MV-4-11 (cell line): ENCODE measurements at places on chromosomes 7 and 10.

DNA sequence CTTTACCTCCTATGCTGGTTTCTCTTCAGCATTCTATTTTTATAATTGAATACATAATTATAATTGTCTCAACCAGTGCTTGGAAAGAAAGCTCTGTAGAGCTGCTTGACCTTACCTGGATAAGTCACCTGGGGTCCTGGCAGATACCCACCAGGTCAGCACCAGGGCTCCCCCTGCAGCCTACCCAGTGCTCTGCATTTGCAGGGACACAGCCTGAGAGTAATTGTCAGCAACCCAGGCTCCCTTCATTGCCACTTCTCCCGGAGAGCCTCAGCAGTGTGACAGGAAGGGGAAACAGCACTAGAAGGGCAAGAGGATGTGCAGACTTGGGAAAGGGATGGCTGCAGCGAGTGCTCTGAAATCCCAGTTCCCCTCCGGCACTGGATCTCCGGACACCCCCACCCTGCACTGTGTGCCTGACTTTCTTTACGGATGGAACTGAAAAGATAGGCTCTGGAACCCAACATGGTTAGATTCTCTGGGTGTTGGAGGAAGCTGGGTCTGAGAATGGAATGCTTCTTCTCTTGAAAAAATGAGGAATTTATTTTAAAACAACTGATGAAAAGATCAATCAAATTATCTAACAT, 11.4 kb upstream of the PAX4 start:
- peak; percentile 28 for DNase-seq

GRCh38 chr7:27767374-27767773, 27.4 kb downstream of the TAX1BP1 start:
- DNase-seq = no peak

DNA sequence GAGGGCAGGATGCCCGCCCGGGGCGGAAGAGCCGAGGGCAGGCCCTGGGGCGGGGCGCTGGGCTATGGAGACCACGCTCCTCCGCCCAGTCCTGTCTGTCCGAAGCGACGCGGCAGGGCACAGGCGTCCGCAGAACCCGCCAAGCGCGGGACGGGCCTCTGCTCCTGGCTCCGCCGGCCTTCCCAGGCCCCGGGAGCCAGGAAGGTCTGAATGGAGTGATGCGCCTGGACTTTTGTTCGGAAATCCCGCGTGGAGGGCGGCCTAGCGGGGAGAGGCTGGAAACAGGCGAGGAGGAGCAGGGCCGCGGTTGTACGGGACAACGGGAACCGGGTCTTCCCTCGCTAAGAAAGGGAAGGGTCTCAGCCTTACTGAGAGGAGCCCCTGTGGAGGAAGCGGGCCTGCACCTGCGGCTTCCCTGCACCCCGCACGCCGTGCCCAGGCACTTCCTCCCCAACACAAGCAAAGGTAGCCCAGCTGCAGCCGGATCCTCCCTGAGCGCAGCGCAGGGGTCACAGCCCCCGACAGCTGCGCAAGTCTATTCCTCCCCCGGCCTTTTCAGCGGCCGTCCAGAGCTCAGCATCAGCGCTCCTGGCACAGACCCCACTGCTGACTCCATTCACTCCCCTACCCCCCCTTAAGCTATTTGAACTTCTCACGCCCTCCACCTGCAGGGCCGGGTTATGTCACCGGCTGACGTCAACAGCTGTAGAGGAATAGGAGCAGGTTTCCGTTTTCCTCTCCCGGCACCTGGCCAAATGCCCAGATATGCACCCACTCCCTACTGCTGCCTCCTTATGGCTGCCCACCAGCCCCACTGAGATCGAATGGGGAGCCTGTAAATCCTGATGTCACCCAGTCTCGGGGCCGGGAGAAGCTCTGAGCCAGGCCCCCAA, 143.2 kb upstream of the RET start:
- no peak for DNase-seq

- DNase-seq = no peak
Observed at GRCh38 chr7:116740231-116740630, 68.2 kb downstream of the MET start.

- DNase-seq = no peak
Observed at GRCh38 chr7:105886776-105887175, 10.4 kb upstream of the ATXN7L1 start.

DNA sequence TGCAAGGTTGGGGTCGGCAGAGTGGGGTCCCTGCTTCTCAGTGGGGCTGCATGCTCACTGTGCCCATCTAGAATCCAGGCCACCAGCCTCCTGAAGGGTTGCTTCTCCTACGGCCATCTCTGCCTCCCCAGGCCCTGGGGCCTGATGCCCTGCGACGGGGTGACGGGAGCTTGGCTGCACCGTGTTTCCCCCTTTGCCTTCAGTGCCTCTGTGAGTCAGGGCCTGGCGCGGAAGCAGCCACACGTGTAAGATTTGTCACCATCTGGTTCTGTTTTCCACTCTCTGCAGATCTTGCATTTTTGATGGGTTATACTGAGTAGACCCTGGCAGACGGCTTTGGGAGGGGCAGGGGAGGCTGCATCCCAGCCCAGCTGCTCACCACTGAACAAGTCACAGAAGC, 7.2 kb downstream of the ADAMTS14 start:
- DNase-seq = peak; percentile 42

- no peak for DNase-seq
Observed at GRCh38 chr10:121608469-121609190, 10.4 kb upstream of the FGFR2 start.

DNA sequence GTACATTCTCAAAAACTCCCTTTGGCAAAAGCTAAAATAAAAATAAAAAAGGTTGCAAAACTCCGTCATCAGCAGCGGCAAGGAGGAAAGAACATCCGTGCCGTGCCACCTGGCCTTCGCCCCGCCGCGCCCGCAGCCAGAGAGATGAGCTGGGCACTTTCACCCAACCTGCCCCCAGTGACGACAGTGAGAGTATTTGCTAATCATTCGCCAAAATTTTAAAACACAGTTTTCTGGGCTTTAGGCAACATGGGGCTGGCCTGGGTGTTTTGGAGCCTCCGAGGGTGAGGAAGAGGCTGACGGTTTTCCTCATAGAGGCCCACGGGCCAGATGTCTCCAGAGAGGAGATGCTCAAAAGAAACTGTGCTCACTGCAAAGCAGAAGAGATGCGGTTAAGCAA, 128.2 kb downstream of the PRKAG2 start:
- DNase-seq = no peak

DNA sequence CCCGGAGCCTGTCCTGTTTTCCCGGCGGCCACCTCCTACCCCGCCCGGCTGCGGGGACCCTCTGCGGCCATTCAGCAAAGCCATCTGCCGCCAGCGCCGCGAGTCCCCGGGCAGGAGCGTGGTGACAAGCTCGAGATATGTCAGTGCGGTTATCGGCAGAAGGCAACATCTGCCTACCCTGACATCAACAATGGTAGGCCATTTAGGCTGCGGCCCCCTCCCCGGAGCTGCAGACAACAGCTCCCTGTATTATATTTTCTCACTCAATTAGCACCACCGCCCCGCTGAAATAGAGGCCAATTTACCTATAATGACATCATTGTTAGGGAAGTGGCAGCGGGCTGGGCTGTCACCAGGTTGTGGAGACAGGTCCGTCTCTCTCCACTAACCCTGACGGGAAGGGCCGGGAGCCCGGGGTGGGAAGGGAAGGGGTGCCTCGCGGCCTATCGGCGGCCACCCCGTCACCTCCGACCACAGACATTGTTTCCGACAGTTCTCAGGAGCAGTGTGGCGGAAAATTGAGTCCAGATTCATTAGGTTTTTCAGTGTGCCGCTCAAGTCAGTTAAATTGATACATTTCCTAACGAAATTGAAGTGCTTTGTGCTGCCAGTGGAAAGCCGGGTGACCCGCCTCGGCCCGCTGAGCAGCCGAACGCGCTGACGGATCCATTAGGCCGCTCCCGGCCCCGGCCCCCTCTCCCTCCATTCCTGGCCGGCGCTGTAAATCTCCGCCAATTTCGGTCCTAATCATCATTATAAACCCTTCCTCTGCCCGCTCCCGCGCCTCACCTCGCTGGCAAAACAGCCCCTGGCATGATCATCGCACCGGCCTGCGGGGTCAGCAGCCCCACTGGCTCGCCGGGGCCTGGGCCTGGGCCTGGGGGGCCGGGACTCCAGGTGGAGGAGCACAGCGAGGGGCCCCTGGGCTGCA, 43.0 kb downstream of the UNCX start:
- DNase-seq = no peak

DNA sequence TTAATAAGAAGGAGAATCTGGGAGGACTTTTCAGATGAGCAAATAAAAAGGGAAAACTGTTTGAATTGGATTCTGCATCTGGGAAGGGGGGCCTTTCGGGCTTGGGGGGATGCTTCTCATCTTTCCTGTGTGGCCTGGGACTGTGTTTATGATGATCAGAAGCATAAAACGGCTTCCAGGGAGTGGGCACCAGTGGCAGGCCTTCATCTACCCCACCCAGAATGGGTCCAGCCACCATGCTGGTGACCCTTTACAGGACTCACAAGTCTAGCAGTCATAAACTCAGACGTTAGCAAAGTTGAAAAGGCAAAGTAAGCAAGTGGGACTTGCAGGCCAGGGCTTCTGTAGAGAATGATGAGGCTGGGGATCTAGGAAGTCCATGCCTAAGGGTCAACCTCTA, 198.3 kb upstream of the ZMIZ1 start:
- DNase-seq = no peak

DNA sequence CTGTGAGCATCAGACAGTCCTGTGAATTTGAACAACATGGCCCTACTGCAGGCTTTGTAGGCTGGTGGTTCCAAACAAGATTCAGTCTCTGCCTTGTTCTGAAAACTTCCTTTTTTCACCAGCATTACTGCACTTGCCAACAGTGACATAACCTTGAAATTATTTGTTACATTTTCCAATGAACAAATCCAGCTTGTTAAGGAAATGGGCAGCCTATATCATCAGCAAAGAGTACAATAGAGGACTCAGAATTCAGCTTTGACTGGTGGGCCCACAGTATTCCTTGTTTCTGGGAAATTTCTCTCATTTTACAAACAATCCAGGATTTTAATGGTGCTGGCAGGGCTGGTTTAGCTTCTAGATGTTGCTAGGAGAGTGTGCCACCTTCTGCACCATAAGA, 703.7 kb upstream of the FZD8 start:
- DNase-seq = no peak

DNA sequence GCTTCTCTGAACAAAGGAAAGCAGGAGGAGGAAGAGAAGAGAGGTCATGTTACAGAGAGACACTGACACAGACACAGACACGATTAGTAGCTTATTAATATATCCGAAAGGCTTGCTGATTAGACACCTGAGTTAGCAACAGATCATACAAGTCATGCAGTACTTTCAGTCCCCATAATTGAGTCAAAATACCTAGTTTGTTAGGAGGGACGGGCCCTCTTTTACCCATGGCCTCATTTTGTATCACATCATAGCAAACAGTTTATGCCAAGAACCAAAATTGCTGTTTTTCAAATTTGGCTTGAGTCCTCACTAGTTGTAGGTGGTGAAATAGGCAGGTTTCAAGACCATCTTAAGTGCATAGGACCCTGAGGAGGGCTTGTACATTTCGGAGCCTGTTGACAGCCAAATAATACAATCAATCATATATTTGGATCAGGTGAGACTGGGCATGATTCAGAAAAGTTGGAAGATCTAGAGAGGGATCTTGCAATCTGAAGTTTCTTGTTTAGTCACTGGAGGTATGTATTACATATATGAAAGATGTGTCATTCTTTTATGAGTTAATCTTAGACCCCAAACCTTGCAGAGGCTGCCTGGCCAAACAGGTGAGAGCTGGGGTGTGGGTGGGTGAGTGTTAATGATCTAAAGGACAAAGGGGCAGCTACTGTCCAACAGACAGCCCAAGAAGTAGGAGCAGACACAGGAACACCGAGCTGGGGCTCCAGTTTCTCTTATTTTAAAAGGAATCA, 65.4 kb downstream of the PRPF18 start:
- no peak for DNase-seq

DNA sequence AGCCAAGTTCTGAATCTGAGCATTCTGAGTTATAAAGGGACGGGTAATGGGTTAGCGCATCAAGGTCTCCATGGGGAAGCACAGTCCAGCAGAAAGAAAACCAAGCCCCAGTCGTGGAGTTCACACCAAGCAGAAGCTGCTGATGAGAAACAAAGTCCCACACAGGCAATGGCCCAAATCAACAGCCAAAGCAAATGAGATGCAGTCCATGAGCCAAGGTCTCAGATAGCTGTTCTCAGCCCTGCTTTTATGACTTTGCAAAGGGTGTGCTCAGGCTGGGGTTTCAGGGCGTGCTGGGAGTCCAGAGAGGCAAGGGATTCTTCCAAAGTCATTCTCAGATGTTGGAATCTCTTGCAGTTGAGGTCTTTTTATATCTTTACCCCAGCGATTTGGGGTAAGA, 32.0 kb downstream of the THNSL1 start:
- no peak for DNase-seq

DNA sequence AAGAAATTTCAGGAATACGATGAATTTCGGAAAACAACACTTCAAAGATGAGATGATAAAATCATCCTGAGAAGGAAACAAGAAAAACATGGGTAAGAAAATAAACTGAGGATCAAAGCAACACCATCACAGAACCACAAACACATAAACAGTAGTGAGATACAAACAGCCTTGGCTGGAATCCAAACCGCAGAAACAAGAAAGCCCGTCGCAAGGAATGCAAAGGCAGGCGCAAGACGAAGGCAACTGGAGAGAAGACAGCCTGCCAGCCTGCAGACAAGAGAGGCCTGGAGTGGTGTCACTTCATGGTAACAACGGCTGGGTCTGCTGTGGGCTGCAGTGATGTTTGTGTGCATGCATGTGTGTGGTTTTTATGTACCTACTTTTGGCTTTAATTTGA, 61.8 kb upstream of the DRGX start:
- no peak for DNase-seq

- no peak for DNase-seq
Observed at GRCh38 chr10:43124094-43124521, 14.1 kb upstream of the CSGALNACT2 start.

- DNase-seq = peak; percentile 66
Observed at GRCh38 chr7:81161451-81162075, 242.7 kb upstream of the SEMA3C start.

DNA sequence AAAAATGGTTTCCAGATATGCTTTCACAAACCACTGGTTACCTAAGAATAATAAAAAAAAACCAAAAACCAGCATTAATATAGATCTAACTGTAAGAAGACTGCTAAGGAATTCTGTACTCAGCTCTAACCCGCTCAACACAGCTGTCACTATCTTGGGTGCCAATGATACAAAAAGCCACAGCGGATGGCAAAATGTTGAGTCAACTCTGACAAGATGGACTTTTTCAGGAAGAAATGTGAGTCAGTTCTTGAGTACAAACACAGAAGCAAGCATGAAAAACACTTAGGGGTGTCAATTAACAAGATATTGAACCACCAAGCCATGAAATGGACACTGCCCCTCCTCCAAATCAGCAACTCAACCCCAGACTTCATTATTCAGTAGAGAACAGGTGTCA, 55.0 kb downstream of the CTTNBP2 start:
- peak; percentile 52 for DNase-seq

GRCh38 chr10:21030091-21030490, 133.0 kb upstream of the NEBL start:
- DNase-seq = peak; percentile 92

DNA sequence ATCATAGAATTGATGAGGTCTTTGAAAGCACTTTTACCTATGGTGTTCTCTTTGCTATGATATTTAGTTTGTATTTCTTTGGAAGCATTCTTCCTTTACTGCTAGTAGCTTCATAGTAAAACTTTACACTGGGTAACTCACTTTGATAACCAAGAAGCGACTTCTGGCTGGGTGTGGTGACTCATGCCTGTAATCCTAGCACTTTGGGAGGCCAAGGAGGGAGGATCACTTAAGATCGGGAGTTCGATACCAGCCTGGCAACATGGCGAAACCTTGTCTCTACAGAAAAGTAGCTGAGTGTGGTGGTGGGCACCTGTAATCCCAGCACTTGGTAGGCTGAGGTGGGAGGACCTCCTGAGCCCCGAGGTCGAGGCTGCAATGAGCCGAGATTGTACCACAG, 36.2 kb downstream of the CCDC126 start:
- DNase-seq = no peak

- peak; percentile 36 for DNase-seq
Observed at GRCh38 chr7:80699045-80699638, 60.7 kb downstream of the CD36 start.
